ENCODE measurements at places on chromosomes 6 and 20.

DNA sequence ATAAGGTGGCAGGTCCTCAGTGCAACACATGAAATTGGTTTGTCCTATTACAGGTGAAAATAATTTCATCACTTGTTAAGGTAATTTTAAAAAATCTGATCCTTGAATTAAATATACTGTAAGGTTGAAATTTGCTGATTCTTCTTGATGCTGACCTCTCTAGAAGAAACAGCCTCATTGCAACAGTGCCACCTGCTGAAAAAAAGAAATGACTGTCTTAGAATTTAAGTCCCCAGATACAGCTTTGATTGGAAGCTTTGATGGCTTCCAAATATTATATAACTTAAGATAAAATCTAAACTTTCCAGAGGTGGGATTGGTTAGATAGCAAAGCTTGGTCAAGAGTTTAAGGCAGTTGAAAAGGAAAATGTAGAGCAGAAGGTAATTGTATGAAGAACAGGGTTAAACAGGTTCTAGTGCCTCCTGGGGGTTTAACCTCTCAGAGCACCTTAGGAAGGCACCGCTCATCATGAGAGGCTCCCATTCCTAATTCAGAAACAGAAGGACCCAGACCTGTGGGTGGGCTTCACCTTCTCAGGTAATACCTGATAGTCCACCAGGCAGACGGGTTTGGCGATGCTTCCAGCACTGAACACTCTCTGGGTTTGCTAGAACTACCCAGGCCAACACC, 401.0 kb downstream of the PAX1 start:
- DNase-seq = peak; percentile 58

DNA sequence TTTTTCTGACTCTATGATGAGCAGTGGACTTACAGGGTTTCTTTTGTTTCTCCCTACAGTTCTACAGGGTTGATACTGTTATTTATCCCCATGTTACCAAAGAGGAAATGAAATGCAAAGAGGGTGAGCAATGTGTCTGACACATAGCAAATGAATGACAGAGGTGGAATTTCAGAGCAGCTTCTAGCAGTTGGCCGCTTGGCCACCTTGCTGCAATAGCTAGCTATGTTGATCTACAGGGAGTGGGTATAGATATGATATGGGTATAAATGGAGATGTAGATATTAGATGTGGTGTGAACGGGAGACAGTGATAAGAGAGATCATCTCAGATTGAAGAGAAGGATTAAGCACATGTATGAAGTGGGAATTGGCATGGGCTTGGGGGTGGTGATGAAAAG, 10.9 kb upstream of the SLC22A3 start:
- DNase-seq = peak; percentile 48

DNA sequence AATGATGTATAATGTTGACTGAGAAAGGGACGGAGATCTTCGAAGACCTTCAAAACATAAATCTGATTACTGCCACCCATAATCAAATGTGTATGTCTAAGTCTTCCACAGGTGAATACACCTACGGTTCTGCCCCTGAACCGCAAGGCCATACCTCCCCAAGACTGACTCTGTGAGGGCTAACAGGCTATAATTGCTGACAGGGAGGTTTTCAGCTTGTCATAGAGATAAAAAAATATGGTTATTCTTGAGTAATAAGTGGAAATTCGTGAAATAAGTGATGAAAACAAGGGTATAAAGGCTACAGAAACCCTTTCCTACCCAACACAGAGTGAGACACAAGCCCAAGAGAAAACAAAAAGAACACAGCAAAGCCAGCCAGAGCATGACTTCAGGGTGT, 188.9 kb downstream of the ATXN1 start:
- no peak for DNase-seq

GRCh38 chr20:36861875-36862801, 13.8 kb upstream of the TLDC2 start:
- peak; percentile 77 for DNase-seq

GRCh38 chr20:4233520-4233919, 218.2 kb upstream of the RNF24 start:
- DNase-seq = no peak

DNA sequence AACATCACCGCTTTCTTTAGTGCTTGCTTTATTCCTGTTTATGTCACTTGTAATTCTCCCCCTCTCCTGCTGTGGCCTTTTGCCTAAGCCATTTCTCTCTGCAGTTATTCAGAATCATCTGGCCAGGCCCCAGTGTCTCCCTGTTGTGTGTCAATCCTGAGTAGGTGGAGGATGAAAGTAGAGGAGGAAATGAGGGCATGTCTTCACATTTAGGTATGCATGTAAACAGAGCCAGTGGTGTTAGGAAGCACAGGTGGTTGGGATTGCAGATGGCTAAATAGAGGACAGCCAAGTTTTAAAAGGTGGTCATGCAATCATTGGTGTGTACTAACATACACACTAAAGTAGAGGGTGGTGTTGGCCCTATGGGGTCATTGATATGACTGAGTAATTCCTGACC, 5.2 kb downstream of the PRSS35 start:
- DNase-seq = no peak

DNA sequence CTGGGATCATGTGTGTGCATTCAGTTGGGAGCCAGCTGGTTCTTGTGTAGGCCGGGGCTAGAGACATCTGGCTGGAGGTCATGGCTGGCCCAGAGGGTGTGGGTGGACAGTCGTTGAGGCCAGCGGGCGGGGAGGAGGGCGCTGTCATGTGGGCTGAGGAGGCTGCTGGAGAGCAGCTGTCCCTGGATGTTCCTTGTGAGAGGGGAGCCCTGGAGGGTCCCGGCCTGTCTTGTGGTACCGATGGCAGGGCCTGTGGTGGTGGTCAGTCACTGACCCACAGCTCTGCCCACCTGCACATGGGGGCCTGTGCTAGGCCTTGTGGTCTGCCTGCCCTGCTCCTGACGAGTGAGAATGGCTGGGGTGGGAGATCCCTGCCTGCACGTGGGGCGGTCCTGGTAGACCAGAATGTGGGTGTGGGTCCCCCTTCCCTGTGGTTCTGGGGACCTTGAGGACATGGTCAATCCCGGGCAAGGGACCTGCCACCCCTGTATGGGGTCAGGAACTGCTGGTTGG, 1.9 kb upstream of the C20orf204 start:
- DNase-seq = no peak

- no peak for DNase-seq
Observed at GRCh38 chr6:62217866-62218265, 68.2 kb downstream of the KHDRBS2 start.

GRCh38 chr6:153023977-153024708, 21.6 kb upstream of the MTRF1L start:
- peak; percentile 49 for DNase-seq

GRCh38 chr20:50569864-50570836, 60.0 kb downstream of the PTPN1 start:
- no peak for DNase-seq

- DNase-seq = no peak
Observed at GRCh38 chr6:138727182-138727581, 46.4 kb upstream of the CCDC28A start.

- DNase-seq = no peak
Observed at GRCh38 chr20:43171930-43172329, 17.8 kb downstream of the PTPRT start.

- DNase-seq = no peak
Observed at GRCh38 chr6:158009935-158010585, 28.4 kb downstream of the SYNJ2 start.

- DNase-seq = peak; percentile 16
Observed at GRCh38 chr6:27867945-27868300, 44.3 kb downstream of the OR2B2 start.

DNA sequence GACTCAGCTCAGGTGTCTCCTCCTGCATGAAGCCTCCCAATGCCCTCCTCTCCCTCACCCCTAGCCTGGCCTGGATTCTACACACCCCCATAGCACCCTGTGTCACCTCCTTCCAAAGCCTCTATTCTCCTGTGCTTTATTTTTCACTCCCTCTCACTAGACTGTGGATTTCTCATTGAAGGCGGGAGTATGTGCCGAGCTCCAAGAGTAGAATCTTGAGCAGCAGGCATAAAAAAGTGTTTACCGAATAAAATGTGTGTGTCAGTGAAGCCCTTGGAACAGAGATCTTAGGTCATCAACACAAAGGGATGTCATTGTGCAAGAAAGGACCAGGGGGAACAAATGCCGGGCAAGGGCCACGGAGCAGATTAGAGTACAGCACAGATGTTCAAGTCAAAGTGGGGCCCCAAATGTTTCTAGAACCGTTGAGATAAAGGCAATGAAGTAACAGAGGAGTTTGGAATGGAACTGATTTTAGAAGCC, 106.1 kb upstream of the TMEM170B start:
- DNase-seq = no peak

- no peak for DNase-seq
Observed at GRCh38 chr6:101126501-101126900, 245.4 kb upstream of the ASCC3 start.

- no peak for DNase-seq
Observed at GRCh38 chr6:142292166-142292924, 9.5 kb upstream of the ADGRG6 start.

GRCh38 chr20:43909211-43909610, 5.4 kb upstream of the TOX2 start:
- DNase-seq = no peak

GRCh38 chr6:163579880-163580295, 165.4 kb downstream of the QKI start:
- DNase-seq = peak; percentile 12

DNA sequence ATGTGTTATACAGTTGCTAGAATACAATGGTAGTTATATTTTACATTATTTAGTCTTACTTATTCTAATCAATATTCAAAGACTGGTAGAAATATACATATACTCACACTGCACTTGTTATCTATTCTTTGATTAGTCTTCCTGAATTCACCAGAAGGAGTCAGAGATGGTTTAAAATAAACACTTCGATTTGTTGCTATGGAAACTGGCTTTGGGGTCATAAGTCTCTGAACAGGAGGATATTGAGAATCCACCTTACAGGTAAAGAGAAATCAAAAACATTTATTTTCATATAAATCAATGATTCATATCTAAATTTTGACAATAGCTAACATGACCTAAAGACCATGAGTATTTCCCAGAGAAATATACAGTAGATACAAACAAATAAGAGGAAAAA, 41.6 kb downstream of the NUP153 start:
- no peak for DNase-seq

GRCh38 chr20:2289475-2289874, 6.3 kb upstream of the TGM3 start:
- DNase-seq = no peak

GRCh38 chr20:8953300-8953699, 115.6 kb upstream of the PLCB4 start:
- no peak for DNase-seq

DNA sequence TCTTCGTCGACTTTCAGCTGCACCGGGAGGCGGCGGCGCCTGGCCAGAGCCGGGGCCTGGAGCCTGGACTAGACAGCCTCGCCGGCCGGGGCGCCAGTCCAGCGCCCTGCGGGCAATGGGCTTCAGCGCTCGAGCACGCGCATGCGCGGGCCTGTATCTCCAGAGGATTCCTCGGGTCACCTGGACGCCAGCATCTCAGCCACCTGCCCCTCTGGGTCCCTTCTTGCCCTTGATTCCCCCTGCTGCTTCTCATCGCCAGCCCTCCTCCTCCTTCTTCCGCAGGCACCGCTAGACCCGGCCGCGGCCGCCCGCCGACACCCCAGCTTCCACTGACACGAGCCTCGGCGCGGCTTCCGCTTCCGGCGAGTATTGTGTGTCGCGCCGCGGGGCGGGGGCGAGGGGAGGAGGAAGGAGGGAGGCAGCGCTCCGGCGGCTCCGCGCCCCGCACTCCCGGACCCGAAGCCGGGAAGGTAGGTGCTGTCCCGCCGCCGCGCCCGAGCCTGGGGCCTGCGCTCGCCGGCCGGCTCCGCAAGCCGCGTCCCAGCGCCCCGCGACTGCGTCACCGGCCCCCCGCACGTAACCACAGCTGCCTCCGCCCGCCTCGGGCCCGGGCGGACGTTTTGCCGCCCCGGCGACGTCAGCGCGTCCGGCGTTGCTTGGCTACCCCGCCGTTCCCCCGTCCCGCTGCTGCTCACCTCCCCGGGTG, at the start of gene TRIM39:
TSS of gene TRIM39 (plus strand) at position 402 of the 706 bp plus-strand sequence. CDS start 2,391 bp downstream, outside the sequence.
- peak; percentile 80 for DNase-seq

DNA sequence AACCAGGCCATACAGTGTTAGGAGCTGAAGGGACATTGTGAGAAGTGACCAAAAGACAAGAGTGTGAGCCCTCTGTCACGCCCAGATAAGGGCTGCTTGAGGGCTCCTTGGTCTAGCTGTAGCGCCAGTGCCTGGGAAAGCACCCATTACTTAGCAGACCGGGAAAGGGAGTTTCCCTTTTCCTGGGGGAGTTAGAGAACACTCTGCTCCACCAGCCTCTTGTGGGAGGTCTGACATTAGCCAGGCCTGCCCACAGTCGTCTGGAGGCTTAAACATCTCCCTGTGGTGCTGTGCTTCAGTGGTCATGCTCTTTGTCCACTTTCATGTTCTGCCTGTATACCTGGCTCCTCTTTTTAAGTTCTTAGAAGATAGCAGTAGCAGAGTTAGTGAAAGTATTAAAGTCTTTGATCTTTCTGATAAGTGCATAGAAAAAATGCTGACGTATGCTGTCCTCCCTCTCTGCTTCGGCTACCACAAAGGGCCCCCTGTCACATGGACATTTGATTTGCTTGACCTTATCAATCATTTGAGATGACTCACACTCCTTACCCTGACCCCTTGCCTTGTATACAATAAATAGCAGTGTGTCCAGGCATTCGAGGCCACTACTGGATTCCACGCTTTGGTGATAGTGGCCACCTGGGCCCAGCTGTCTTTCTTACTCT, 201.5 kb upstream of the ECI2 start:
- no peak for DNase-seq

DNA sequence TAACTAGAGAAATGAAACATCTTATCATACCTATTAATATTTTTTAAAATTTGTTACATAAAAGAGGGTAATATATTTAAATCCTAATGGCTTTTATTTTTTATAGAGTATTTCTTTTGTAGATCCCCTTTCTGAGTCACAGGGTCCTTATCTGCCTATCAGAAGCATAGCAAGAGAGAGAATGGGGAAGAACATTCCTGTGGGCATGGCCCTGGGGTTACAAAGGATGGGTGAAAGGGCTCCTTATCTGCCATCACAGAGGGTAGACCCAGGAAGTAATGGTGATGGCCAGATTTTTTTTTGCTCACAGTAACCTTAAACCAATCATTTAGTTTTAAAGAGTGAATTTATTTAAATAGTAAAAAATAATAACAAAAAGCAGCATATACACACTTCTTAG, 582.1 kb upstream of the HTR1E start:
- DNase-seq = no peak

DNA sequence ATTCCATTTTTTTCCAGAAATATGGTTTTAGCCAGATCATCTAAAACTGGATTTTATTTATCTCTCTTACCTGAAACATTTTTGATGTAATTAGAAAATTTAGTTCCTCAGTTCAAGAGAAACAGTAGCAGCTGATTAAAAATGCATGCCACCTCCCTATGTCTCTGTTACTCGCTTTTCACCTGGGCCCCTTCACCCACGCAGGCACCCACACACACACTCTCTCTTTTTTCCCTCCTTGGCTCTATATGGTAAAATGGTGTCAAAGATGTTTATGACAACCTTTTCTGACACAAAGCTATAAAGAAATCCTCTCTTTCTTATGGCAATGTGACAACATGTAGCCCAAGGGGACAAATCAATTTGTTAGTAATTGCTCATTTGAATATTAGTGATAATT, 5.8 kb upstream of the SGK1 start:
- no peak for DNase-seq

GRCh38 chr6:100948381-100949133, 67.4 kb upstream of the ASCC3 start:
- no peak for DNase-seq
